Umbilical cord (tissue), 2 donors: ENCODE measurements at places on chromosomes 1 and 21. TPM values are rescaled to one million over a fixed set of nuclear protein-coding genes. Genes with fewer than 3 reads are reported as not detected.

Gene FHAD1
- 7.0 TPM for total RNA-seq

- DNase-seq: no peak
Measured at GRCh38 chr1:109906160-109906838, 4.3 kb upstream of the CSF1 start.

Gene ADAMTSL4
- 23.4 TPM for total RNA-seq

DNA sequence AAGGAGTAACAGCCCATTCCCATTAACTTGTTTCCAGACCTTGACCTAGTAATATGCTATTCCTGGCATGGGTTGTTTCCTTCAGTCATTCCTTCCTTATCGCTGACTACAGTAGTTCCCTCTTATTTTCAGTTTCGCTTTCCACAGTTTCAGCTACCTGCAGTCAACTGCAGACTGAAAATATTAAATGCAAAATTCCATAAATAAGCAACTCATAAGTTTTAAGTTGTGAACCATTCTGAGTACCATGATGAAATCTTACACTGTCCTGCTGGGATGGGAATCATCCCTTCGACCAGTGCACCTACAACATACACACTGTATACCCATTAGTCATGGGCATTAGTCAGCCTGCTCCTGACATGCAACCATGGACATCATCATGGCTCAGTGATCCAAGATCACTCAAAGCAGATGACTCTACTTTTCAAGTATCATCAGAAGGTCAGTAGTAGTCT, 66.7 kb downstream of the CCDC30 start:
- no peak for DNase-seq

GRCh38 chr1:32172621-32173245, 6.7 kb upstream of the TXLNA start:
- DNase-seq: no peak

DNA sequence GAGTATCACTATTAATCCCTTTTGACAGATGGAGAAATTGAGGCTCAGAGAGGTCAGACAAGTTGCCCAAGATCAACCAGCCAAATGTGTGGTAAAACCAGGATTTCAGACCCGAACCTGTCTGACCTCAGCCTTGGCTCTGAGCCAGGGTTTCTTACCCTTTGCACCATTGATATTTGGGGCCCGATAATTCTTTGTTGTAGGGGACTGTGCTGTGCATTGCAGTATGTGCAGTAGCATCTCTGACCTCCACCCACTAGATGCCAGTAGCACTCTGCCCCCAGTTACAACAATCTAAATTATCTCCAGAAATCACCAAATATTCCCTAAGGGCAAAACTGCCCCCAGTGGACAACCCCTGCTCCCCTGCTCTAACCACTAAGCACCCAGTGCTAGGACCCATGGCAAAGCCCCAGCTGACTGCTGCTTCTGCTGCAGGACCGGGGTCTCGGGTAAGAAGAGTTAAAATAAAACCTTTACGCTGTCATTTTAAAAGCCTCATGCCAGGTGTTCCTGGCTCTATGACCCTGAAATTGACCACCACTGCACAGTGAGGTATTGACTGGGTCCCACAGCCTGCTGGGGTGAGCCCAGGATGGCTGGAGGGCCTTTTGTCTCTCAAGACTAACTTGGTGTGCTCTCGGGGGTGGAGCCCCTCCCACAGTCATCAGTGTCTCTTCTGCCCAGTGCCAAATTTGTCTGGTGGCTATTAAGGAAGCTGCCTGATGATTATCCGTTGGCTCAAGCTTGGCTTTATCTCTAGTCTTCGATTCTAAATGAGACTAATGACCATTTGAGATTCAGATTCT, 5.6 kb upstream of the MAN1C1 start:
- no peak for DNase-seq

DNA sequence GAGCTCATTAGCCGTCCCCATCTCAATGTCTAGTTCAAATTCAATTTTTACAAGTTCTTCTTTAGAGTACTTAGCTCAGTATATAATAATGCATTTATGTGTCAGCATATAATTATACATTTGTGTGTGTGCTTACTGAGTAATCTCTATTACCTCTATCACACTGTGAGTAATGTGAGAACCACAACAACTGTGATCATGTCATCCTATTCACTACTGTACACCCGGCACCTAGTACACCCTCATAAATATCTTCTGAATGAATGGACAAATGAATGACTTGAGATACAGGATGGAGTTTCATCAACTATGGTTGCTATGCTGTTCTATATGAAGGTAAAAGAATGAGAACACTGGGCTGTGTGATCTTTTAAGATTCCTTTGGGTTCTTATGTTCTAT, 124.0 kb downstream of the GPATCH2 start:
- DNase-seq: no peak

- peak; percentile 47 for DNase-seq
Measured at GRCh38 chr21:40562242-40563002, 284.5 kb downstream of the DSCAM start.

GRCh38 chr1:206924592-206925105, 2.9 kb upstream of the FCMR start:
- no peak for DNase-seq

Gene FAAH
- total RNA-seq: 0.72 TPM

DNA sequence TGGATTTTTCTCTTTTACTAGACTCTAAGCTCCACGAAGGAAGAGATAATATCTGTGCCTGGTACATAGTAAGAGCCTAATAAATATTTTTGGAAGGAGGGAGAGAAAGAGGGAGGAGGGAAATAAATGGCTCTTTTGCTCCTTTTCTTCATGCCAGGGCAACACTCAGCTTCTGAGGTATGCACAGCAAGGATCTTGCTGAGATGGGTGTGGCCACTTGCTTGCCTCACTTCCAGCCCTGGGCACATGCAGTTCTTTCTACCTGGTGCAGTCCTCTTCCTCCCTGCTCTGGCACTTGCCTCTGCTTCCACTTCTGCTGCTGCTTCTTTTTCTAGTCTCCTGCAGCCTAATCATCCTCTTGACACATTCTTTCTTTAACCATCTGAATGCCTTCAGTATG, 148.1 kb downstream of the FGGY start:
- peak; percentile 67 for DNase-seq

DNA sequence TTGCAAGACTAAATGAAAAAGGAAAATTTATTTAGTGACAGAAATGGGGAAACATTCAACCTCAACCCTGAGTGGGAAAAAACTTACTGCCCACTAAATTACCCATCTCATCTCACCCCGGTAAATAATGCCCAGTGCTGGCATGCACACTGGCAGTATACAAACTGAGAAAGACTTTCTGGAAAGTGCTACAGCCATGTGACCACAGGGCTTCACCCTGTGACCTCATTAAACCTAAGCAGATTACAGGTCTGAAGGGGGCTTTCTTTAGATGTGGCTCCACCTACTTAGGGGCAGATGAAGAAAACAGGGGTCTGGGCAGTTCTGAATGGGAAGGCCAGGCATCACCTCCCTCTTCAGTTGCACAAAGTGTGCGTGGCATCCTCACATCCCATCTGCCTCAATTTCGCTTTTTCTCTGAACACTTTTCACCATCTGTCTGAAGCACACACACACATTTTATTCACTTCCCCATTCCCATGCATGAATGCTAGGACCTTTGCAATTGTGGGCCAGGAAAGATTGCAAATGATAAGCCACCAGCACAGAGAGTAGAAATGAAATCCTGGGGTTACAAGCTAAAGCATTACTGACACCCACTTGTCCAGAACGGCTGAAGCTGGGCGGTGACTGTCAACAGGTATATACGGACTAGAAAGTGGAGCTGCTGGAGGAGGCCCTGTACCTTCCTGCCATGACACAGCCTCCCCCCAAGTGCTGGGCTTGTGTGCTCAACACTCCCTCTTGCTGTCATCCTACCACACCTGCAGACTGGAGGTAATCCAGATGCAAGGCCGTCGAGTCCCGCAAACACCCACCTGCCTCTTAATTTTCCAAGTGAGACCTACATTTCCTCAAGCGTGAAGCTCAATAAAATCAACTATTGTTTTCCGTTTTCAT, 2.7 kb downstream of the NADK start:
- no peak for DNase-seq

GRCh38 chr1:145961425-145962156, 2.8 kb downstream of the ANKRD34A start:
- DNase-seq: peak; percentile 33

DNA sequence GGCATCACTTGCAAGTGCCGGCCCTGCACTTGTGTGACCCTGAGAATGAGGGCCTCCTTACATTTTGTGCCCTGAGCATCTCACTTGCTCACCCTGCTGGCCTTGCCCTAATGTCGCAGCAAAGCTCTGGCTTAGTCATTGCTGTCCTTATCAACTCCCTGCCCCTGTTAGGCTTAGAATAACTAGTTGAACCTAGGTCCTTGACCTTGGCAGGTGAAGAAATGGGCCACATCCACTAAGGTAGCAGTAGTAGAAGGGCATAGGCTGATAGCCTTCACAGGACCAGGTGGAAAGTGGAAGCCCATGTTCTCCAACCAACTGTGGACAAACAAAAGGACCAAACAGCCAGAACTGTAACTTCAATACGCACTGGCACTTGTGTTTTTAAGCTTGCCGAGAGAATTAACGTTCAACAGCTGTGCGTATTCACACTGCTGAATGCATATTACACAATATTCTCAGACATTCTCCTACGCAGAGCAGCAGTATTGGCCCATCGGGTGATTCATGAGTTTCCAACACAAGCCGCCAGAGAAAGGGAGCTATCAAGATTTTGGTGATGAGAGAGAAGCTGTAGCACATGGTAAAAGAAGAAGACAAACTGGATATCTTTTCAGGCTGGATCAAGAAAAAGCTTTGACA, 27.7 kb upstream of the PTGFRN start:
- peak; percentile 64 for DNase-seq

- DNase-seq: no peak
Measured at GRCh38 chr1:2604156-2604843, 17.7 kb downstream of the PRXL2B start.

- DNase-seq: no peak
Measured at GRCh38 chr1:97350241-97350640, 570.6 kb downstream of the DPYD start.

DNA sequence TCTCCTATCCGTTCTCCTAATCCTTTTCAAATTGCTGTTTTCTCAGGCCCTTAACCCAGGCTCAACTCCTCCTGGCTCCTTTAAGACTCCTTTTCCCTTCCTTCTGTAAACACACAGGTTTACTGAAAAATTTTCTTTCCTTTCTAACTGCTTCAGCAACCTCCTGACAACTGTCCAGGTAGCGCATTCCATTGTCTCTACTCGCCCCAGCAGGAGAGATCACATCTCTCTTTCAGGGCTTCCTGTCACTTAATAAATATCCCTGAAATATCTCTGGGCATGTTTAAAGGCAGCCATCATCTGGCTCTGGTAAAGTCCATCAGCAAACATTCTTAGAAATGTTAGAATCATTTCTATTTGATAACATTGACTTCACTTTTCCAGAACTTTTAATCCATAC, 211.2 kb upstream of the PTBP2 start:
- DNase-seq: no peak

GRCh38 chr21:42518626-42519025, 5.0 kb downstream of the SLC37A1 start:
- DNase-seq: no peak

DNA sequence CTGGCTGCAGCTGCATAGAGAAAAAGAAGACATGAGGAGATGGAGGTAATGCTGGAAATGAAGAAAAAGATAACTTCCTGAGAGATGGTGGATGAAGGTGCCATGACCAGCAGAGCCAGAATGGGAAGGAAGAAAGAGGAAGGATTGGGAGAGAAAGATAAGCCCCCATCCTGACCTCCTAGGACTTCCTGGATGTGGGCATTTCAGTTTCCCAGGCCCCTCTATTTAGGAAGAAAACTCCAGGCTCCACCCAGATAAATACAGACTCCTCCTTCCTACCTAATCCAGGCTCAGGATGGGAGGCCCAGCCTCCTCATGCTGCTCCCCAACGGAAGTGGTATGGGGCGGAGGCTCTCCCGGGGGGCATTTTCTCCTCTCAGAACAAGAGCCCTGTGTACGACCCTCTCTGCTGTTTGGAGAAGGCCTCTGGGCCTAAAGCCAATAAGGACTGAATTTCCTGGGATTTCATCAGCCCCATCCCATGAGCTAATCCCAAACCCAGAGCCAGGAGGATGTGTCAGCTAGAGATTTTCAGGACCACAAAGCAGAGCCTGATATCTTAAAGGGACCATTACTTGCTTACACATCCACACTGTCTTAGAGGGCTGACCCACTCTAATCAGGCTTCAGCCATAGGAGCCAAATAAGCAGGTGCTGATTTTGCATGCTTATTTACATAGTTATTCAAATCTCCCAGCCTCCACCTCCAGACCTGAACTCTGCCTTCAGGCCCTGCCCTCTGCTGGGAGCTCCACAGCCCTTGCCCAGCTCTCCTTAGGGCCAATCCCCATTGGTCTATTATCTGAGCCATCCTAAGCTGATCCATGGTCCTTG, 5.1 kb upstream of the ARHGEF2 start:
- DNase-seq: peak; percentile 95

GRCh38 chr1:93433407-93433961, 14.4 kb upstream of the FNBP1L start:
- no peak for DNase-seq

Gene OR2L8
- not detected for total RNA-seq

- no peak for DNase-seq
Measured at GRCh38 chr1:230303069-230303468, 123.1 kb downstream of the PGBD5 start.

DNA sequence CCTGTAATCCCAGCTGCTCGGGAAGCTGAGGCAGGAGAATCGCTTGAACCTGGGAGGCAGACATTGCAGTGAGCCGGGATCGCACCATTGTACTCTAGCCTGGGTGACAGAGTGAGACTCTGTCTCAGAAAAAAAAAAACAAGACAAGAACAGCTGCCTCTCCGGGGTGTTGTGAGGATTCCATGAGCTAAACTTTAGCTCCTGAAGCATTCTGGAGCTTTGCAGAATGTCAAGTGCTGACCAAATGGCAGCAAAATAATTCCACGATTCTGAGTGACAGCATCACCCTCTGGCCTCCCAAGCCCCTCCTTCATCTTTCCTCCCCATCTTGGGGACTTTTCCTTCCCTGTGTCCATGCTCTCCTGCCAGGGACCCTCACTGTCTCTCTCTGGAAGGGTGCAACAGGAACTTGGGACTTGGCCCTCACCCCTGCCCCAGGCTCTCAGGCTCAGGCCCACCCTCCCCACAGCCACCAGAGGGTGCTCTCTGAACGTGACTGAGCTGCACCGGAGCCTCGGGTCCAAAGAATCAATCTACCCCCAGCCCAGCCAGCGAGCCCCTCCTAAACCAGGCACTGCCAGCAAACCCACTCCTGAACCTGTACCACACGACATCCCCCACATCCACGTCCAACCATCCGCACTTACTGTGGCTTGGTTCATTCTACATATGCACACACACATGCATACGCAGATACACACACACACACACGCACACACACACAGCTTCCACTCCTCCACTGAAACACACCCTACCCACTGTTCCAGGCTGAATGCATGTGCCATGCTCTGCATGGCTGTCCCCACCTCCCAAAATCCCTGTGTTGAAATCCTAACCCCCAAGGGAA, 45.7 kb downstream of the ACOT7 start:
- DNase-seq: no peak

Gene ADAMTS4
- 7.5 TPM for total RNA-seq
